ENCODE measurements at places on chromosomes 7 and 10. TPM values are rescaled to one million over a fixed set of nuclear protein-coding genes. Genes with fewer than 3 reads are reported as not detected.

The CAV2 gene
- not detected for total RNA-seq

- DNase-seq = no peak
- no peak overlapping the region for H3K4me3 ChIP-seq
Measured at GRCh38 chr7:98968621-98969020, 90.3 kb downstream of the TRRAP start.

The TMEM229A gene
- not detected for total RNA-seq

DNA sequence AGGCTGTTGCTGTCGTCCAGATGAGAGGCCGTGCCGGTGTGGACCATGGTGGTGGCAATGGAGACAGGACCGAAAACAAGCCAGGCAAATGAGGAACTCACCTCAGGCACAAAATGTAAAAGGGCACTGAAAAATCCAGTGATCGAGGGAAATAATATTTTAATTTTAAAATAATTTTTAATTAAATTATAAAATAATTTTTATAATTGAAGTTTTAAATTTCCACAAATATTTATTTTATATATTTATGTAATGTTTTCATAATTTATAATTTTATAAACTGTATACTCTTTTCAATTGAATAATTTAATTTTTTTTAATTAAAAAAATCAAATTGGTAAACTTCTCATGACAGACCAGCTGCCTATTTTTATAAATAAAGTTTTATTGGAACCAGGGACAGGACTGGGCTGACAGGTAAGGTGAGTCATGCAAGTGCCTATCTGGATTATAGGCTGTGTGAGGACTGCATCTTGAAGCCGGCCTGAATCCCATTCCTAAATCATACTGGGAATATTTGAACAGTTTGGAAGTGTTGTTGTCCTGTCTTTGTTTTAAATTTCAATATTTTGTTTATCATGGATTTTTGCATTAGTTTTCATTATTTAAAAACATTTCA lies 15.6 kb downstream of the ACSM6 start:
- H3K4me1 ChIP-seq = no peaks in the 10 kb centered on the region
- H3K4me3 ChIP-seq = no peak overlapping the region
- H3K27ac ChIP-seq = no peak overlapping the region
- DNase-seq = no peak
- H3K36me3 ChIP-seq = no peaks in the 10 kb centered on the region
- no peaks in the 10 kb centered on the region for H3K27me3 ChIP-seq

The PNLIPRP3 gene
- not detected for total RNA-seq

The TRIM73 gene
- 5.2 TPM for total RNA-seq

DNA sequence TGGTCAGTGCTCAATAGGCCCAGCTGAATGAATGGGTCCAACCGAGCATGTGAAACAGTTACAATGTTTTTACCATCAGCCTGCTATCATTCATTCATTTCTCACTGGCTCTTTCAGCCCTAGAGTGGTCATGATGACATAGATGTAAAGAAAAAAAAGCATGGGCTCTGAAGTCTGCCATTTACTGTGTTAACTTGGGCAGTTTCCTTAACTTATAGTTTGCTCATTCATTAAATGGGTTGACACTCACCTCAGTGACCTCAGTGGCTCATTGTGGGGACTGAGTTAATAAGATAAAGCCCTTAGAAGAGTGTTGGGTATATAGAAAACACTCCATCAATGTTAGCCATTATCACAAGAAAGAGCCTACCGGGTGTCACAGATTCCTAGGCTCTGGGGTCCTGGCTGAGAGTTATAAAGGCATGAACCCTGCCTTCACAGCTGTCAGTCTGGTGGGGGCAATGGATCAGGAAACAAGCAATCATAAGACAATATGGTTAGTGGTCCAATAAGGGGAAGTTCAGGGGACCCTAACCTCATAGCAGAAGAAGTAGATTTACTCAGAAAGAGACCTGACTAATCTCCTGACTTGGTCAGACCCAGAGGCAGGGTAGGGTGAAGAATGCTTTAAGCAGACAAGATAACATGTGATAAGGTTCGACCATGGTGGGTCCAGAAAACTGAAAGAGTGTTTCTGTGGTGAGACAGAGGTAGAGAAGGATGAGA lies 29.7 kb upstream of the GPAM start:
- H3K27ac ChIP-seq = no peak overlapping the region
- DNase-seq = no peak
- H3K36me3 ChIP-seq = no peaks in the 10 kb centered on the region
- H3K4me1 ChIP-seq = no peaks in the 10 kb centered on the region

GRCh38 chr10:130036296-130037065 lies 72.4 kb upstream of the EBF3 start:
- no peak overlapping the region for H3K4me3 ChIP-seq
- DNase-seq = no peak
- peaks cover 6% of the 10 kb centered on the region for H3K27me3 ChIP-seq
- H3K36me3 ChIP-seq = no peaks in the 10 kb centered on the region

DNA sequence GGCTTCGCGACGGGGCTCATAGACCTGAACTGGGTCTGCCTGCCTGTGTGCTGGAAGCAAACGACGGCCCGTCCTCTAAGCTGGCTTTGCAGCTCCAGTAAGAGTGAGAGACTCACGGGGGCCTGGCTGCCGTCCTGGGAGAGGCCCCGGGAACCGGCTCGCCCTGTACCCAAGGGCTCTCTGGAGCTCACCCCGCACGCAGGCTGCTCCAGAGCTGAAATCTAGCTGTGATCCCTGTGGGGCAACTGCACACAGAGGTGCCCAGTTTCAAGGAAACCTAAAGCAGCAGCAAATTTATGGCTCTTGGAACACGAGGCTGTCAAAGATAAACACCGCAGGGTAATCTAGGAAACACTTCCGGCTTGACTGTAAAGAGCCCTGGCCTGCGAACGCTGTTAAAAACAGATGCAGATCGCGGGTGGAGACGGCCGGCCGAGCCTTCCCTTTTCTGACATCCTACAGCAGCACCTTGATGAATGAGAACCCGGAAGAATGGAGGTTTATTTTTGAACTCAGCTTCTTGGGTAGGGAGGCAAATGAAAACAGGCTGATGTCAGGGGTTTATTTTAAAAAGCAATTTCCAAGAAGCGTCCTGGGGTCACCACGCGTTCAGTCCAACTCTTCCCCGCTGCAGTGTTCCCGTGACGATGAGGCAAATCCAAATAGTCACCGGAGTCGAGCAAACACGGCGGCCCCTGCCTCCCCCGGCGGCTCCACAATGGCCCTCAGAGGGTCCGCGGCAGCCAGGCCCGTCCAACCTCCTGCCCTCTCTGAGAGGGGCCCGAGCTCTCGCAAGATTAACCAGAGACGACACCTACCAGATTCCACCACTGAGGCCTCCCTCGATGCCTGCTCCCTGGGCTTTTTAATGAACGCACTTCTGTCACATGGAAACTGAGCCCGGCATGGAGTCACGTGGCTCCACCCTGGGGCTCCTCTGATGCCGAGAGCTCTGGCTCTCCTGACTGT lies 29.6 kb downstream of the AMZ1 start:
- no peak overlapping the region for H3K27ac ChIP-seq
- H3K4me1 ChIP-seq = peaks cover 25% of the 10 kb centered on the region
- no peak for DNase-seq
- H3K27me3 ChIP-seq = peaks cover 43% of the 10 kb centered on the region

DNA sequence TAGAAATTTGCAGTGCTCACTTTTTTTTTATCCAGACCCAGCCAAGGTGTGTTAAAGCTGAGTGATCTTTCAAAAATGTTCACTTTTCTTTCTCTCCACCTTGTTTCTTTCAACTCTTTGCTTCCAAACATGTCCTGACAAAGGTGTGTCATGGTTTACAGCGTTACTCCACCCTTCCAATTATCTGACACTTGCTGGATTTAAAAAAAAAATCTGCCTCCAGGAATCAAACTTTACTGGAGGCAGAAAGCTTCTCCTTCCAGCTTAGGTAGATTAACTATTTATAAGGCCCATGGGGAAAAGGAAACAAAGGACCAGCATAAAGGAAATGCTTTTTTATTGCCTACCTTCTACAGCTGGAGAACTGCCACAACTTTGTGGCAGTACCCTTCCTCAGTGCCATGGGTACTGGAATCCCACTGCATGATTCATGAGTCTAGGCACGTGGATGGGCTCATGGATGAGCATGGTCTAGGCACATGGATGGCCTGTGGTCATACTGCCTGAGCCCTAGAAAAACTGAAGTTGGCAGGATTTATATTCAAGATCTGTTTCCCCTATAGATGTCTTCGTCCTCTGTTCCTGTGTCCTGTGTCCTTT lies at the start of gene COL17A1:
Gene COL17A1 (minus strand): TSS at position 80 of the 600 bp plus-strand sequence. CDS start 5,207 bp downstream, outside the sequence.
- H3K4me1 ChIP-seq = no peaks in the 10 kb centered on the region
- H3K36me3 ChIP-seq = no peaks in the 10 kb centered on the region
- no peak within 1 kb of the TSS for H3K27ac ChIP-seq
- H3K27me3 ChIP-seq = no peaks in the 10 kb centered on the region
- no peak within 1 kb of the TSS for H3K4me3 ChIP-seq
- no peak for DNase-seq

The STAG3 gene
- total RNA-seq = 24.4 TPM

The GATA3 gene
- 10.9 TPM for total RNA-seq

- H3K4me1 ChIP-seq = no peaks in the 10 kb centered on the region
- peaks cover 10% of the 10 kb centered on the region for H3K27me3 ChIP-seq
- H3K27ac ChIP-seq = no peak overlapping the region
- no peak overlapping the region for H3K4me3 ChIP-seq
Measured at GRCh38 chr7:116739307-116739706, 67.3 kb downstream of the MET start.

GRCh38 chr10:23386052-23386451 lies 41.5 kb upstream of the C10orf67 start:
- peaks cover 5% of the 10 kb centered on the region for H3K27me3 ChIP-seq
- no peaks in the 10 kb centered on the region for H3K4me1 ChIP-seq
- no peaks in the 10 kb centered on the region for H3K36me3 ChIP-seq
- H3K27ac ChIP-seq = no peak overlapping the region
- no peak overlapping the region for H3K4me3 ChIP-seq
- no peak for DNase-seq

DNA sequence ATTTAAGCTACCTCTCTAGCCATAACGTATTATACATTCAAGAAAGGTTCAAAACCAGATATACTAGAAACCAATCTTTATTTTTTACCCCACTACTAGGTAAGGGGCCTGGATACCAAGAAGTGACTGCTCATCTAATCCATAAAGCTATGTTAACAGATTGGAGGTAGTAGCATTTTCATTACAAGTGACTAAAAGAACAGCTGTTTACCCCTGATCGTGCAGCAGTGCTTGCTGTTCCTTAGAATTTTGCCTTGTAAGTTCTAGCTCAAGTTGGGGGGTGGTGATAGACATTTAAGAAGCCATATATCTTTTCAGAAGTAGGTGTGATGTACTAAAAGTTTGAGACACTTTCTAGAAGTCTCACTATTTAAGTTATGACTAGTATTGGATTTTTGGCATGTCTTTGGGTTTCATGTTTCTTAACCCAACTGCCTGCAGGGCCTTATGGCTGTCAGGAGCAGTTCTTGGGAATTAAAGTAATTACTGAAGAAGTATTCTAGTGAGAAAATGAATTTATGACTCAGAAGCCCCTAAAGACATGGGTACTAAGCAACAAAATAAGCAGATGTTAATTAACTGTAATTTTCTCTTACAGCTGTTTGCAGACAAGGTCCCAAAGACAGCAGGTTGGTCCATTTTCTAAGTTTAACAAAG lies 2.3 kb downstream of the PPIA start:
- H3K27me3 ChIP-seq = no peaks in the 10 kb centered on the region
- H3K27ac ChIP-seq = peak overlapping the region; percentile 95
- DNase-seq = no peak
- peaks cover 39% of the 10 kb centered on the region for H3K4me1 ChIP-seq

DNA sequence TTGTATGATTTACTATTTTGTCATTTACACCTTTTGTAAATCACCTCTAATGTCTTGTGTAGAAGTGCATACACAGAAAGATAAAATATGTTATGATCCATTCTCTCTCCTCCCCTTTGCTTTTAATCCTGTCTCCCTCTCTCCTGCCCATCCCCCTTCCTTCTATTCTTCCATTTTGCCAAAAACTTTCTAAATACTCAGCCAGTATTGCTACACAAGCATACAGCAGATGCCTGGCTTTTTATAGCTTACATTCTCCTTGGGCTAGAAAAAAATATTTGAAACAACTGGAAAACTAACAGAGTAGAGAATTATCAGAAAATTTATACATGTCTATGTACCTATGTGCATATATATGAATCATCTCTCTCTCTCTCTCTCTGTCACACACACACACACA lies 308.7 kb upstream of the BMPER start:
- H3K27me3 ChIP-seq = no peaks in the 10 kb centered on the region
- DNase-seq = no peak
- H3K27ac ChIP-seq = no peak overlapping the region
- H3K4me3 ChIP-seq = no peak overlapping the region

GRCh38 chr10:71280825-71281224 lies 38.2 kb upstream of the SLC29A3 start:
- H3K36me3 ChIP-seq = no peaks in the 10 kb centered on the region
- no peaks in the 10 kb centered on the region for H3K4me1 ChIP-seq
- no peaks in the 10 kb centered on the region for H3K27me3 ChIP-seq
- H3K27ac ChIP-seq = no peak overlapping the region
- H3K4me3 ChIP-seq = no peak overlapping the region

DNA sequence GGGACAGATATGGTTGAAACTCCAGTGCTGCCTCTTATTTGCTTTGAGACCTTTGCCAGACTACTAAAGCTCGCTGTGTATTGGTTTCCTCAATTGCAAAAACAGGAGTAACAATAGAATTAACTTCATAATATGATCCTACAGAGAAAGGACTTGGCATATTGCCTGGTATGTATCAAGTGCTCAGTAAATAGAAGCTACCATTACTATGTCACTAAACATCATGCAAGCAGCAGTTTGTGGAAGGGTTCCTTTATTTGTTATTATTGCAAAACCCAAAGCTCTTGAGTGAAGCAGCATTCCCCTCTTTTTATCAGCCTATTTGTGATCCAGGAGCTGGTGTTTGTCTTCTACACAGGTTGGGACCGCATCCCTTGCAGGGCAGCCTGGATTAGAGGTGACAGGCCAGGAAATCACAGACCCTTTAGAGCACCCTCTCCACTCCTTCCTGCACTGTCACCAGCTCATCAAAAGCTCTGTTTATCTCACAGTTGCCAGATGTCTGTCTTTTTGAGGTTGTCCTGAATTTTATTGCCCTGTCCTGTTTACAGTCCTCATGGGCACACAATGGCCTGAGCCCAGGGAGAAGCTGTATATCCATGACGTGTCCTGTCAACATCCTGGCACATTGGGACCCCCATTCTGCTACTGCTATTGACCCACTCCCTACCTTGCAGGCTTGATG lies 121.5 kb downstream of the SNX10 start:
- H3K27me3 ChIP-seq = peaks cover 31% of the 10 kb centered on the region
- DNase-seq = no peak
- H3K36me3 ChIP-seq = no peaks in the 10 kb centered on the region
- H3K27ac ChIP-seq = no peak overlapping the region
- no peak overlapping the region for H3K4me3 ChIP-seq

DNA sequence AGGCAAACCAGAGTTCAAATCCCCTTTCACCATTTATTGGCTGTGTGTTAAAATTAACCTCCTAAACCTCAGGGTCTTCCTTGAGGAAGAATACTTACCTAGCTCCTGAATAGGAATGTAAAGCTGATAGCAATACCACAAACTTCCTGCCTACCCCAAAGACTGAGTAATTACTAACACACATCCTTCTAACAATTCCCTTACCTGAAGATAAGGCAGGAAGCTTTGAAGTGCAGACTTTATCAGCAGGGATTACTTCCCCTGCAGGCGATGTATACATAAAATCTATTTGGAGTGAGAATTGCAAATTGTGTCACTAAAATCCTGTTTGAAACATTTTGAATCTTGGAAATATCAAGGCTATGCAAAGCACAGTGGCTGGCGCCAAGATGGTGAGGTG lies 21.2 kb downstream of the EVX1 start:
- H3K36me3 ChIP-seq = no peaks in the 10 kb centered on the region
- no peak for DNase-seq
- no peak overlapping the region for H3K27ac ChIP-seq
- H3K4me1 ChIP-seq = no peaks in the 10 kb centered on the region

GRCh38 chr7:66925255-66925654 lies 4.2 kb downstream of the TMEM248 start:
- no peak for DNase-seq
- peaks cover 42% of the 10 kb centered on the region for H3K4me1 ChIP-seq
- H3K36me3 ChIP-seq = peaks cover 18% of the 10 kb centered on the region
- H3K27ac ChIP-seq = no peak overlapping the region

Data from natural killer cell treated with Interleukin-12 subunit alpha and Interleukin-12 subunit beta and Interleukin-15 and Interleukin-18, amount 100 ng/mL, for 72 hours (primary cell).